Foreskin melanocyte (primary cell): ENCODE measurements at places on chromosomes 12 and 14.

GRCh38 chr12:55676707-55677106, 31.0 kb downstream of the ITGA7 start:
- DNase-seq = no peak

GRCh38 chr12:50529345-50529744, 24.6 kb downstream of the DIP2B start:
- peak; percentile 44 for DNase-seq

DNA sequence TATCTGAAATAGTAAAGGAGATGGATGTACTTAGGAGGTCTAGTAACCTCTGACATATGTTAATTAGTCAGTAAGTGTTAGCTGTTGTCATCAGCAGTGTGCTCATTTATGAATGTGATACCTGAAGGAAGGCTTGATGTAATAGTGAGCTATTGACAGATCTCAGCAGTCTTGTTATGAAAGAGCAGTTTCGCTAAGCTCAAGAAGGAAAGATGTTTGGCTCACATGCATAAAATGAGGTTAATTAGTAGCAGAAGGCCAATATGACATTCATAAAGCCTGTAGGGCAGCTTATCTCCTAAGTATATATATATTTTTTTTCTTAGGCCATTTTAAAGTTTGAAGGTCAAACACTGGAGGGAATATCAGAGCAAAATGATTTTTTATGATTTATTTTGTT, 2.8 kb downstream of the FAM234B start:
- DNase-seq = no peak

DNA sequence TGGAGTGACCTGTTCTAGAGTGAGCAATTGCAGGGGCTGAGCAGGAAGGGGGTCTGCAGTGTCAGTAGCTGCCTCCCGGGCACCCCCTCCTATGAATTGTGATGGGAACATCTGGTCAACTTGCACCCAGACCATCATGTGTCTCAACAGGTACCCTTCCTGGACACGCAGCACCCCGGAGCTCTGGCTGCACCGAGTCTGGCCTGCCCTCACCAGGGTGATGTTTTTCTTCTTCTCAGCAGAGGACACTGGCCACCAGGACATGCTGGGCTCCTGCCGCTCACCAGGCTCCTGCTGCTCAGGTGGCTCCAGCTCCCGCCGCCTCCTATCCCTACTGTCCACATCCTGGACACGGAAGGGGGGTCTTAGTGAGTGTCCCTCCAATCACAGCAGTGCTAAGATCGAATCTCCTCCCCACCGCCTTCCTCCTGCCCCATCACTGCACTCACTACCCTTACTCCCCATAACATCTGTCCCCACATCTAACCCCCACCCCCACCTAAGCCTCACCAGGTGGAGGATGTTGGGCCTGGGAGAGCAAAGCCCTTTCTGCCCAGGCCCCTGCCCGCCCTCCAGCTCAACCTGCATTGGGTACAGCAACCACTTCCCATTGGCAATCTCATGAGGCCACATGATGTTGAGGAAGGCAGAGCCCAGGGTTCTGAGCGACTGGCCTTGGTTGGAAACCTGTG, 14.9 kb downstream of the ITGA7 start:
- DNase-seq = no peak

GRCh38 chr14:32202998-32203882, at the start of gene RNU6-8:
Gene RNU6-8 (minus strand): TSS chr14:32203269.
- DNase-seq = peak; percentile 74

DNA sequence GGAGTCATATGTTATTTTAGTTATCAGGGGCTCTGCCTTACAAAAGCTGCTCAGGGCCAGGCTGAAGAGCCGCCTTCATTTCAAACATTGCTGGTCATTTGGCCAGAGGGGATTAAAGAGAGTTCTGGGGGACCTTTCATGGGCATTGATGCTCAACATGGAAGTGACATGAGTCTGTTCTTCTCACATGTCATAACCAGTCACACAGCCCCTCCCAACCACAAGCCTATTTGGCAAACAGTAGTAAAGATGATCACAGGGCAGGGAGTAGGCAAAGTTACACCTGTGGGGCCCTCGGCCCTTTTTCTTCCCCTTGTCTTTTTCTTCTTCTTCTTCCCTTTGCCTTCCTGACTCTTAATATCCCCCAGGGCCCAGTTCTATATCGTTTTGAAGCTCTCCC, 33.3 kb downstream of the CFAP54 start:
- no peak for DNase-seq

DNA sequence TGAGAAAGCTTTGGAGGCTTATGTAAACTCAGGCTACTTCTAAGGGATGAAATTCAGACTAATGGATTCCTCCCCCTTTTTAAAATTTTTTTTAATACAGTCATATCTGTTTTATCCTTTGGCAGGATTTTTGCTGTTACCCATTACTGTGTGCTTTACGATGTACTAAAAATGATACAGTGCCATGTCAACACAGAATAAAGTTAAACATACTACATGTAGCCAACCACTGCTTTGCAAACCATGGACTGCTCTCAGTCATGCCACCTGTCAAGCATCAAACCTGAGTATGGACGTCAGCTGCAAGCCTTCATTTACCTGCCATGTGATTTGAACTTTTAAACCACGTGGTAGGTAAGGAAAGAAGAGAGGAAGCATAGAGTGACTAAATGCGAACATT, 325.8 kb downstream of the FUT8 start:
- DNase-seq = no peak

GRCh38 chr12:3990501-3991280, 117.5 kb upstream of the PARP11 start:
- no peak for DNase-seq

DNA sequence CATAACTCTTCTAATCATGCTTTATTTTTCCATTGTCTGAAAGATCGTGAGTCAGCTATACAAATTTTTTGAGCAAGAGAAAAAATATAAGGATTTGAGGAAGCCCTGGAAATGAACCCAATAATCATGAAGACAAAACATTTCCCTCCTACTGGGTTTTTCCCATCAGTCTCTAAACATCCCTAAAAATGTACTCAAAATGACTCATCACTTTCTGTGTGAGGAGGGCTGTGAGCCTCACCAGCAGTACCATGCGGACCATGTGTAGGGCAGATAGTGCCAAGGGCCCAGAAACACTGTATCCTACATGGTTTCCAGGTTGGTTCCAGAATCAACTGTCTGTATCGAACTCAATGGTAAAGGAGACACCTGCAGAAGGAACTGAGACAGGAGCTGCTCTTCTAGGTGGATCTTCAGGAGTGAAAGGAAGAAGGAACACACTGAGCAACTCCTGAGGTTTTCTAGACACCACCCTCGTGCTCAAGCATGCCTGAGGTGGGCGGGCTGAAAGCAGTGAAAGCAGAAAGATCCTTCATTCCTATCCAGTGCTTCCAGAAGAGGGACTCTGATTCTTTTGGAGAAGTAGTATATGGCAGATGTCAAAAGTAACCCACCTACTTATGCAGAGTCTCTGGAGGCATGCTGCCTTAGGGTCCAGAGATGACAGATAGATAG, 48.6 kb upstream of the RHOJ start:
- DNase-seq = no peak

GRCh38 chr12:117890644-117891043, 78.1 kb downstream of the KSR2 start:
- DNase-seq = no peak

DNA sequence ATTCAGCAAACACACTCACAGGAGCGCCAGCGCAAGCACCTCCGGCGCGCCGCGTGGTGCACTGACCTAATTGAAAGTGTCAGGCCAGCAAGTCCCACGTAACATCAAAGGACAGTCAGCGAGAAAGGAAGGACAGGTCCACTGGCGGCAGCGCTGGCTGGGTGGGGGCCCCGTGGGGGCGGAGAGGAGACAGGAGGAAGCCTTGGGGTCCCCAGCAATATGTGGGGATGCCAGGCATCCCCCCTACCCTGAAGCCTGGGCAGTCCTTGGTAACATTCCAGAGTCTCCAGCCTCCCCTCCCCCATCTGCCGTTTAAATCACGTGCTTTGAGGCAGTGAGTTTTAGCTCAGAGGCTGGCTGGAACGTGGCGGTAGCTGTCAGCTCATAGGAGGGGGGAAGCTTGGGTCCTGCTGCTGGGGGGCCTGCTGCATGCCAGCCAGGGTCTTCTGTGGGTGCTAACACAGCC, 159.2 kb downstream of the CALM1 start:
- DNase-seq = no peak

DNA sequence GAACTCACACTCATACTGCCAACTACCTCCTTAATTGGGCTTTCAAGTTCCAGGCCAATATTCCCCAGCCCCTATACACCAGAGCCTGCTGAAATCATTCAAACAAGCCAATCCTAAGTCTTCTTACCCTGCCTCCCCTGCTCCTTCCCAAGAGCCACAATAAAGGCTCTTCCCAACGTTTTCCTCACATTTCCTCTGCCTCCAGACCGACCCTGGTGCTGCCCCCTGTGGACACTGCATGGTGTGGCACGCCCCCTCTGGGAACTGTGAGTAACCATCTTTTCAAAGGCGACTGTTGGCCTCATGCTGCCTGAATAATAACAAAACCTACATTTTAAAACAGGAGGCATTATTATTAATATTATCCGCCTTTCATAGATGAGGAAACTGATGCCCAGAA, 111.6 kb upstream of the NOS1 start:
- DNase-seq = no peak

DNA sequence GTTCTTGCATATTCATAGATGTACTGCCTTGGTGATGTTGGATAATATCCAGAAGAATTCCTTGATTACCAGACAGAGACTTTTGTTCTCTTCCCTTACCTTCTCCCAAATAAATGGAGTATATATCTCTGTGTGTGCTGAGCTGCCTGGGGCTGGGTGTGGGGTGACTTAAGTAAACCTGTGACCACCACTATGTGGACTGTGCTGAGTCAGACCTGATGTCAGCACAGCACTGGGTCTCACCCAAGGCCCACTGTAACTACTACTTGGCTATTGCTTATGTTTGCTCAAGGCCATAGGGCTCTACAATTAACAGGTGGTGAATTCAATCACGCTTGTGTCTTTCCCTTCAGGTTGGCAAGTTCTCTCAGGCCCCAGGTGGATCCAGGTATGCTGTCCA, 145.7 kb upstream of the MDGA2 start:
- DNase-seq = no peak

GRCh38 chr14:69152902-69153151, at the start of gene DCAF5:
Gene DCAF5 (minus strand): TSS chr14:69153119. CDS start chr14:69152978, 141 bp downstream.
- DNase-seq = no peak

DNA sequence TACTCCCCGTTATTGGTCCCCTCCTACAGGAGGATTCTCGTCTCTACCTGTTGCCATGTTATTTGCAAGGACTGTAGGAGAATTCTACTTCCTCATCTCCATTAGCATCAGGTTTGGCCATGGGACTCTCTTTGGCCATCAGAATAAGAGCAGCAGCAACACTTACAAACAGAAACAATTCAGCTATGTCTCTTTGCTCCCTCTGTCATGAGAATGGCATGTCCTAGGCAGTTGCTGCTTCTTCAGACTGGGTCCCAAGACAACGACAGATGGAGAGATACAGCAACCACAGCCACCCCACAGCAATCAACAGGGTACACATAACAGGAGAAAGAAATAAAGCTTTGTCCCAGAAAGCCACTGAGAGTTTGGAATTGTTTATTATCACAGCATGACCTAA, 19.7 kb downstream of the SLC41A2 start:
- peak; percentile 49 for DNase-seq

DNA sequence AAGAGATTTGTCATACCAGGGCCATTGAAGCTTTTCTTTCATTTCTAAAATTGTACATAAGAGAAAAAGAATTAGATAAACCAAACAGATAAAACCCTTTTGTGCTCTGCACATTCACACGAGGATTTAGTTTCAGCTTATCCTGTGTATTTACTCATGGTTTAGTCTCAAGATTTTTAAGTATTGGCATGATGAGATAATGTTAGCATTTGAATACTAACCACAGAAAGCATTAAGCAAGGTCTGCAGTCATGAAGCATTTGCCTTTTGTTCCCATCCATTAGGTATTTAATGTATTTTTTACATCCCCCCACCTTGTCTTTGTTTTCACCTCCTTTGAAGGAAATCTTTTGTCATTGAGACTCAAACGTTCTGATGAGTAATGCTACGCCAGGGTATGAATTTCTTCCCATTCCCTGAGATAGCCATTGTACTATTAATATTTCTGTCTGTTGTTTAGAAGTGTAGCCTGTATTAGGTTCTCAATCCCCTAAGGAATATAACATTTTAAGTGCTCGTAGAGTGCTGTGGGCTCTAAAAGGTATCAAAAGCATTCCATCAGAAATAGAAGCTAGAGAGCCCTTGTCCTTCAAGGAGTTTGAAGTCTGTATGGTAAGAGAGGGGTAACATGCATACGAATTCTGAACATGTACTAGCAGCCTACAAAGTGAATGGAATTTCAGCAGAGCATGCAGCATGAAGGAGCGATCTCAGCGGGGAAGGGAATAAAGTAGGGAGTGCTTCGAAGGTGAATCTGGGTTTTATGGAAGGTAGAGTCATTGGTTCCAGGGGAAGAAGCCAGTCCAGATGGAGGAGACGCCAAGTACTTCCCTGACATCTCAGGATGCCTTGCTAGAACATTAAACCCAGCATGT, 22.3 kb downstream of the CRADD start:
- DNase-seq = peak; percentile 42

GRCh38 chr14:25009891-25010290, 40.1 kb downstream of the STXBP6 start:
- DNase-seq = peak; percentile 13

DNA sequence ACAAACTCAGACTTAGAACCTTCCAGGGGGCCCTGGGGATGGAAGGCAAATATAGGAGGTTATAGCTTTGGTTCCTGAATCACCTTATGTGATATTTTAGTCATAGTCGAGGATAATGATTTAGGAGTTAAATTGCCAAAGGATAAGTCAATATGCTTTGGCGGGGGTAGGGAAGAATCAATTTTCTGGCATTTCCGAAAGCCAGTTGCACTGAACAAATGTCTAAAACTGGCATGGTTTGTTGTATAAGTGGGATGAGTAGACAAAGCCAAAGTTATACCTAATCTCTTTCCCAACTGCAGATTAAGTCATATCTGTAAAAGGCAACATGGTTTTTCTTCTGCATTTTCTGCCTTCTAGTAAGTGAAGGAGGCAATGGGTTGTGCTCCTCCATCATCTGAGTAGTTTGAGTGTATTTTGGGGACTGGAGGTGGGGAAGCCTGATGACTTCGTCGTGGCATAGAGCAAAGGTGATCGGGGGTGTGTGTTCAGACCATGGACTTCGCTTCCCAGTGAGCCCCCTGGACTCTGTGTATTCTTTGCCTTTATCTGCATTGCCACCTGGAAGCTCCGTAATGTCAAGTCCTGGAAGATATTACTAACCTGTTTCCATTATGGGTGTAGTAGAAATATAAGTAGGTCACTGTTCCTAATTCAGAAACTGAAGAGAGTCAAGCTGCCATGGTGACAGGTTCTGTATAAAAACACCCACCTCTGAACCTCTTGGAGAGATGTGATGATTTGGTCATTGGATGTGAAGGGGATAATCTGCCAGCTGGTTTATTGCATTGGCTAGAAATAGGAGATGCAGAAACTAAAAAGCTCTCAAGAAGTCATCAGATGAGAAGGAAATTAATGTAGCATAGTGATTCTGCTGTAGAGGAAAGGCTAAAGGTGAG, 24.5 kb downstream of the PPFIBP1 start:
- no peak for DNase-seq

DNA sequence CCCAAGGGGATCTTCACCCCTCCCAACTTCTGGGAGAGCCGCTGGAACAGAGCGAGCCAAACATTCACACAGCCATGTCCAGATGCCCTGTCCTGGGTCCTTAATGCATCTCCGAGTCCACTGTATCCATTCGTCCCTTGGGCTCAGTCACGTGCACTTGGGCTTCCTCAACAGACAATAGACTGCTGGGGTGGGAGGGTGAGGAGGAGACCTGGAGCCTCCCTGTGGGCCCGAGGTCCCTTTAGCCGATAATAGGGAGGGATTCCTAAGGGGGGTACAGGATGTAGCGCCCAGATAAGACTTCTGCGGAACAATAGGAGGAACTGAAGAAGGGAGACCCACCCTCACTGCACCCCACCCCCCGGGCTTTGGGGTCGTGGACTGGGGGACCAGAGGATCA, 6.7 kb downstream of the ARHGEF25 start:
- no peak for DNase-seq
